Hematopoietic multipotent progenitor cell treated with erythropoietin and hydrocortisone succinate and interleukin-3 and kit ligand, for 17 days (in vitro differentiated cells): ENCODE measurements at places on chromosomes 1 and 21.

- DNase-seq: no peak
Observed at GRCh38 chr1:214135886-214136285, 145.1 kb upstream of the SMYD2 start.

- DNase-seq: no peak
Observed at GRCh38 chr1:233057836-233058235, 107.4 kb downstream of the NTPCR start.

- DNase-seq: no peak
Observed at GRCh38 chr1:99170516-99170915, 93.8 kb upstream of the PLPPR4 start.

GRCh38 chr1:175272361-175272760, 79.8 kb upstream of the KIAA0040 start:
- no peak for DNase-seq

DNA sequence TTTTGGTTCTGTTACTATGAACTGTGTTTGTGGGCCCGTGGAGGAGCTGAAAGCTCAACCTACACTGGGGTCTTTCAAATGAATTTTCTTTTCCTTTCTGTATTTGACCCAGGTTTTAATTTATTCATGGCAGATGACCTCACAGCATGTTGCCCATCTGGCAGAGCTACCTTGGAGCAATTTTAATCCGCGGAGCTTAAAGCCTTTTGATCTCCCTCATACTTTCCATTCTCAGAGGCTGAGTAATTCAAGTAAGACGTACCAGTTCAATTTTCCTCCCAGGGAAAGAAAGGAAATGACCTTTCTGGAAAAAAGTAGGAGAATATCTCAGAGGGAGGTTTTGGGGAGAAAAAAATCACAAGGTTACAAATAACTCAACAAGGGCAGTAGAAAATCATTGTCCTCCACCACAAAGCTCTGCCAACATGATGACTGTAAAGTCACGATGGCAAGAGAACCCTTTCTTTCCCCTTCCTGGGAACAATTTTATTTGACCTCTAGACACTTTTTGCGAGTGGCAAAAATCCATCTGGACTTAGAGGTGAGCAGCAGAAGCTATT, 21.6 kb upstream of the PCP4 start:
- DNase-seq: no peak

DNA sequence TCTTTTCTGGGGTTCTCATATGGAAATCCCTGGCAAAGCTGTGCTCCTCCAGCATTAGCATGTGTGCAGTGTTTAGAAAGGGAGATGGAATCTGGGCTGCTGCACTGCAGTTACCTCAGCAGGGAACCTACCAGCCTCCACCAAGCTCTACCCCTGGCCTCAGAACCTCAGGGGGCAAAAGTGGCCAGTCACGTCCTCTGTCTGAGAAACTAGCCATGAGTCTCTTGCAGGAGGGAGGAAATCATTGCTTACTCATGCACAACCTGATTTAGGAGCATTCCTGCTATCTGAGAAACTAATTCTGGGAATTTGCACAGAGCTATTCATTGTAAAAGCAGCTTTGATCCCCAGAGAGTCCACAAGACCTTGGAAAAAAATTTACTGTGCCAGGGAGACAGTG, 80.6 kb upstream of the IPO9 start:
- DNase-seq: no peak

DNA sequence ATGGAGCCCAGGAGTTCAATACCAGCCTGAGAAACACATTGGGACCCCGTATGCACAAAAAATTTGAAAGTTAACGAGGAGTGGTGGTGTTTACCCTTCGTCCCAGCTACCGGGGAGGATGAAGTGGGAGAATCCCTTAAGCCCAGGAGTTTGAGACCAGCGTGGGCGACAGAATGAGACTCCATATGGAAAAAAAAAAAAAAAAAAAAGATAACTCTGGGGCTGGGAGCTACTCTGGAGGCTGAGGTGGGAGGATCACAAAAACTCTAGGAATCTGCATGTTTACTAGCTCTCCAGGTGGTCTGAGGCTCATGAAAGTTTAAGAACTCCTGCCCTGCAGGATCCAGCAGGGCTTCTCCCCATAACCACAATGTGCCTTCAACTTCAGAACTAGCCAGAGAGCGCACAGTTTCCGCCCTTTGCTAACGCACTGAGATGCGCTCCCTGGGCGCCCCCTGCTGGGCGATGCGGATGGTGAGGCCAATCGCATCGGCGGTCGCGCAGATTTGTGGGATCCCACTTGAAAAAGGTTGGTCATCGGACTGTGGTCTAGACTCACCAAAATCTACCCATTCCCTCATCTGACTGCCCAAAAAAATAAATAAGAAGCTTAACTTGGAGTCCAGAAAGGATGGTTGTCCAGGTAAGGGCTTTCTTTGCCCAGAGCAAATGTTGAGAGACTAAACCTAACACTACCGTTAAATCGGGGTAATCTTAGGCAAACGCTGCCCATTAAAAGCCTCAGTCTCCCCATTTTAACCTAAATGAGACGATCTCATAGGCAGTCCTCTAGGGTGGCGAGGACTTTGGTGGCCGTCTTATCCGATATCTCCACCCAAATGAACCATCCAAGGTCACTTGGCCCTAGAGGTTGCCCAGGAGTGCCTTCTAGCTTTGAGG, 8.8 kb downstream of the ZNF683 start:
- peak; percentile 81 for DNase-seq

GRCh38 chr1:228142155-228142691, 2.1 kb downstream of the GUK1 start:
- no peak for DNase-seq

DNA sequence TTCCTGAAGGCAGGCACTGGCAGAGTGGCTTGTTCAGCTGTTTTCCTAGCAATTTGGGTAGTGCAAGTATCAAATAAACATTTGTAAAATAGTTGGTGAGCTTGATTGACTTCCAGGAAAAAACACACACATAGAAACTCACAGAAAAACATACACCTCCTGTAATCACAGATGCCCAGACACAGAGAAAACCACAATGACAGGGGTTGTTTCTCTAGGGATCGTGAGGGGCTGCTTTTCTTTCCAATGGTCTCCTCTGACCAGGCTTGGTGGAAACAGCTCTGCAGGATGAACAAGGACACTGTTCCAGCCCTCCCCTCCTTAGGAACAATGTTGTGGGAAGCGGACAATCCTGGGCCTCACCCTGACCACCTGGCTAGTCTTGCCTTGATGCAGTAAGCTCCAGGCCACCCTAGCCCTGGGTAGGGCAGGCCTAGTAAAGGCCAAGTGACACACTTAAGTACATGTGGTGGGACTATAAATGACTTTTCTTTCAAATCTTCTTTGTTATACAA, 142.5 kb upstream of the HMGB4 start:
- no peak for DNase-seq

- DNase-seq: no peak
Observed at GRCh38 chr21:40671716-40672115, 175.2 kb downstream of the DSCAM start.

- no peak for DNase-seq
Observed at GRCh38 chr1:50424045-50424883, 1.0 kb upstream of the DMRTA2 start.

- no peak for DNase-seq
Observed at GRCh38 chr21:36627242-36627641, 71.7 kb upstream of the SIM2 start.

DNA sequence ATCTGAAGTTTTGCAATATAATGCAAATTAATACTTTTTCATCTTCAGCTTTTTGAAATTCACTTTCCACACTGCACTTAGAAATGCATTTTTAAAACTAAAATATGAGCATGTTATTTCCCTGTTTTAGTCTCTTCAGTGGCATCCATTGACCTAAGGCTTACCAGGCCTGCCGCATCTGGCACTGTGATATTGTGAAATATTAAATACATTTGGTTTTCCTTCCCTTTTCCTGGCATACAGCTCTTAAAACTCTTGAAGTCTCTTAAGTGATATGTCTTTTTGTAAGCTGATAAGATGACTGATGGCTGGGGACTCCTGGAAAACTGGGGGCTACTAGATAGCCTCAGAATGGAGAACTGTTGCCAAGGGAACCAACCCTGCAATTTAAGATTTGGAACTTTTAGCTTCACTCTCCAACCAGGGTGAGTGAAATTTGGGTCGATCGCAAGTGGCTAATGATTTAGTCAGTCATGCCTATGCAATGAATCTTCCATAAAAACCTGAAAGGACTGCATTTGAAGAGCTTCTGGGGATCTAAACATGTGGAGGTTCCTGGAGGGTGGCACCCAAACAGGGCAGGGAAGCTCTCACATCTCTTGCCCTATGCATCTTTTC, 75.5 kb upstream of the PDC start:
- no peak for DNase-seq

- DNase-seq: no peak
Observed at GRCh38 chr1:110727246-110727645, 52.5 kb upstream of the KCNA3 start.

DNA sequence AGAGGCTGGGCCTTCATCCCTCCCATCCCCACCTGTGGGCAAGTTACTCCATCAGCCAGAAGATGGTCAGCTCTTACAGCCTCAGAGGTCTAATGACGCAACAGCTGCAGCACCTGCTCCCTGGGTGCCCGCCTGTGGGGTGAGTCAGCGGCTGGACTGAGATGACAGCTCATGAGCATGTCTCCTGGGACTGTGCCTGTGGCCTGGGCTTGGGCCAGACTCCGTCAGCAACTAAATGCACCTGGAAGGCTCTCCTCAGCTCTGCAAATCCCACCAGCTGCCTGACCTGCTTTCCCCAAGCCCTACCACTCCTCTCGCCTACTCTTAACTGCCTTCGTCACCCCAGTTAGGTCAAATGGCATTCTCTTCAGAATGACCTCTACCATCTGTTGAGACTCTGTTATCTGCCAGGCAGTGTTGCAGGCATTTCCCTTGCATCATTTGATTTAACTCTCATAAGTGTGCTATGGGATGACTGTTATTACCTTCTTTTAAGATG, 47.7 kb downstream of the ETS2 start:
- DNase-seq: no peak

DNA sequence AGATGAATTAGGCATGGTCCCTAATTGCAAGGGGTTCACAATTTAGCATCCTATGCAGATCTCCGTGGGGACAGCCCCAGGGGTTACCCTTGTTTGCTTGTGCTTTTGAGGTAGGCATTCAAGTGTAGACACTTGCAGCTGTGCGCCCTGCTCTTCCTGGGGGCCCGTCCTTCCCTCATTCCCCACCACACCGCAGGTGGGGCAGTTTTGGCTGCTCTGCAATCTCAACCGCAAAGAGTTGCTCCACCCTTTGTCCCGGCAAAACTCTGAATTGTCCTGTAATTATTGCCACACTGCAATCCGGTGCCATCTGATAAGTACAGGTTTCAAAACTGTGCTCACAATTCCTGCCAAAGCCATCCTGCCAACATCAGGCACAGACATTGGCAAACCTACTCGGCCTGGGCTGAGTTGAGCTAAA, 65.4 kb upstream of the LYST start:
- no peak for DNase-seq

DNA sequence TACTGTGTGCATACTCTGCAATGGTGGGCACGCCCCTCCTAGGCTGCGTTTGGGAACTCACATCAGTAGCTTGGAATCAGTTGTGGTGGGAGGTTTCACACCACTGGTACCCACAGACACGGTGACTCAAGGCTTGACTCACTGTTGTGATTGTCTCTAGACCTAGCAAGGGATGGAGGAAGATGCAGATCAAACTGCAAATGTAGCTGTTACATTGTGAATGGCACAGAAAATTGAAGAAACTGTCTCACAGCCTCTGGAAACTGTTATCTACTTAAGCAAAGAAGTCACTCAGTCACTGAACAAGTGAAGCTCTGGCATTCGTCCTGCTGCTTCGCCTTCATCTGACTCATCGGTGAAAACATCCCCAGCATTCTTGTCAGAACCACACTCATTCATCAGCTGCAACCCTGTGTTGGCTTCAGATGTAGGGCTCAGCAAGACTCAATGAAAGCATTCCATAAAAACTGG, 59.5 kb downstream of the POFUT2 start:
- no peak for DNase-seq

- no peak for DNase-seq
Observed at GRCh38 chr1:45348609-45348965, 8.3 kb upstream of the MUTYH start.

DNA sequence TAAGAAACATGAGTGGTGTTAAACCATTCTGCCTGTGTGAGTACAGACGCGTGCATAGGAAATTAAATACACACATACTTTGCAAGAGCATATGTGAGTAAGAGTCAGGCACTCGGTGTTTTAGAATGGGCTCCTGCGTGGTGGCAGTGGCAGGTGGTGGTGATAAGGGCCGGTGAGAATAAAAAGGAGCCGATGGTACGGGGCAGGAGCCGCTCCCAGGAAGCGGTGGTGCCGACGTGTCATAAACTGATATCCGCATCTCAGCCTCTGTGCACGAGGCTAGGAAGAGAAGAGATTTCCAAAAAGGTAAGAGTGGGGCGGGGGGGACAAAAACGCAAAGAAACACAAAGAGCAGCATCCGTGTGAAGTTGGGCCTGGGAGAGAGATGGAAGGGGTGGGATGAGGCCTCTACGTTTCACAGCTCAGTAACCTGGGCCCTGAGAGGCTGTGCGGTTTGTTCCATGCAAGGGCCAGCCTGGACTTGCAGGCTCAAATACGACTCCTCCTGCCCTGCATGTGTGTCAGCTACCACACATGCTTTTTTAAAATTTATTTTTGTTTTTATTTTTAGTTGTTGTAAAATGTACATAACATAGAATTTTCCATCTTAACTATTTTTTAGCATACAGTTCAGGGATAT, 127.7 kb upstream of the COL6A1 start:
- DNase-seq: no peak

- DNase-seq: no peak
Observed at GRCh38 chr21:35252831-35253230, 203.7 kb upstream of the RUNX1 start.

GRCh38 chr1:13624526-13624925, 40.9 kb downstream of the PDPN start:
- no peak for DNase-seq

DNA sequence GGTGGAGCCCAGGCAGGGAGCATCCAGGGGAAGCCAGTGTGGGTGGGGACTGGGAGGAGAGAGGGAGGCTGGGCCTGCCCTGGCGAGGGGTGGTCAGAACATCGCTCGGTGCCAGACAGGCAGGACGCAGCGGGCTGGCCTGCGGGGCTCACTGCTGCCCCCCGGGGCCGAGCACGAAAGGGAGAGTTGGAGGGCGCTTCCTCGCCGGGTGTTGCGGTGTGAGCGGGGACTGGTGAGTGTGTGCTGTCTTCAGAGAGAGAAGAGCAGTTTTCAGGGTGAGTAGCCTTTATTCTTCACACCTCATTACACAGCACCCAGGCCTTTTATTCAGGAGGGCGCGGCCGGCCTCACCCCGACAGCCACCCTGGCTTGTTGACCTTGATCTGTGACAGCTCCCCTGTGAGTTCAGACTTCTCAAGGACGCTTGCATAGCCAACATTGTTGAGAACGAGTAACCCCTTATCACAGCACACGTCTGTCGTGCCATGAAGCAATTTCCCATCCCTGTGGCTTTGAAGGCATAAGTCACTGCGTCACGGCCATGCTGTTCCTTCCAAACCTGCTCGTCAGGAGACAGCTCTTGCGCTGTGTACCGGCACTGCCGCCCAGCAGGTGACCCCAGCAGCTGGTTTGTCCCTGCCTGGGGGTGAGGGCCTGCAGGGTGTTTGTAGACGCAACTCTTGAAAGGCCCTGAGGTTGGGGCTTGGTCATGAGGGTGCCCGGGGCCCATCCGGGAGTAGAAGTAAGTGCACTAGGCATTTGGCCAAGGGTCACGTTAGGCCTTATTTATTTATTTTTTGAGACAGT, 54.6 kb downstream of the PRKCZ start:
- no peak for DNase-seq
